ENCODE measurements at places on chromosomes 6 and 20.

DNA sequence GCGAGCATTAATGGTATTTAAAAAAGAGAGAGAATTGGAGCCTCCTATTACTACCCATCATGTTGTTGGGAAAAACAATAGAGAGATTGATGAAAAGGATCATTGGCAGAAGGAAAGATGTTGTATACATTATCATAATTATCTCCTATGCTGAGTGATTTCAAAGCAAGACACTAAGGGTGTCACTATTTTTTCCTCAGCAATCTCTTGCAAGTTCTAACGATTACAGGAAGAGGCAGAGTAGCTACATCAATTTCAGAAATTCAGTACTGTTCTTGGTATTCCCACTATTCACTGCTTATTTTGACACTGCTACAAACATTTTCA, 891.2 kb downstream of the C6orf118 start:
- DNase-seq: no peak

- DNase-seq: no peak
Observed at GRCh38 chr6:79613912-79614311, 17.2 kb upstream of the SH3BGRL2 start.

- DNase-seq: no peak
Observed at GRCh38 chr6:21891080-21891479, 297.5 kb downstream of the SOX4 start.

- DNase-seq: no peak
Observed at GRCh38 chr6:34358389-34358905, 34.0 kb downstream of the NUDT3 start.

- DNase-seq: no peak
Observed at GRCh38 chr6:116764961-116765841, at the start of gene FAM162B. Gene FAM162B, minus strand, starts transcription at chr6:116765719. Its CDS starts 143 bp downstream, at chr6:116765576.

DNA sequence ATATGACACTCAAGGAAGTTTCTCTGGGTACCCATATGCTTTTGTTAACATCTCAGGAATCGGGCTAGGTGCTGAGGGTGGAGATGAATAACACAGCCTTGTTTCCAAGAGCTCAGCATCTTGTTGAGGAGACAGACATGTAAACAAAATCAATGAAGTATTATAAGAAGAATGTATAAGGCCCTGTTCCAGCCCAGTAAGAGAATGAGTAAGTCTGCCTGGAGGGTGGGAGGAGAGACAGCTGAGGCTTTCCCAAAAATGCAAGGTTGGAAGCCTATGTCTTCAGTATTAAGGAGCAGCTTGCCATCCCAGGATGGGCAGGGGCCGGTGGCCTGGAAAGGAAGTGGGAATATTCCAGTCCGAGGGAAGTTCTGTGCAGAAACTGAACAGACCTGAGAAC, 615.3 kb upstream of the BTBD3 start:
- DNase-seq: no peak

GRCh38 chr6:138824482-138825144, 28.7 kb downstream of the ECT2L start:
- no peak for DNase-seq

DNA sequence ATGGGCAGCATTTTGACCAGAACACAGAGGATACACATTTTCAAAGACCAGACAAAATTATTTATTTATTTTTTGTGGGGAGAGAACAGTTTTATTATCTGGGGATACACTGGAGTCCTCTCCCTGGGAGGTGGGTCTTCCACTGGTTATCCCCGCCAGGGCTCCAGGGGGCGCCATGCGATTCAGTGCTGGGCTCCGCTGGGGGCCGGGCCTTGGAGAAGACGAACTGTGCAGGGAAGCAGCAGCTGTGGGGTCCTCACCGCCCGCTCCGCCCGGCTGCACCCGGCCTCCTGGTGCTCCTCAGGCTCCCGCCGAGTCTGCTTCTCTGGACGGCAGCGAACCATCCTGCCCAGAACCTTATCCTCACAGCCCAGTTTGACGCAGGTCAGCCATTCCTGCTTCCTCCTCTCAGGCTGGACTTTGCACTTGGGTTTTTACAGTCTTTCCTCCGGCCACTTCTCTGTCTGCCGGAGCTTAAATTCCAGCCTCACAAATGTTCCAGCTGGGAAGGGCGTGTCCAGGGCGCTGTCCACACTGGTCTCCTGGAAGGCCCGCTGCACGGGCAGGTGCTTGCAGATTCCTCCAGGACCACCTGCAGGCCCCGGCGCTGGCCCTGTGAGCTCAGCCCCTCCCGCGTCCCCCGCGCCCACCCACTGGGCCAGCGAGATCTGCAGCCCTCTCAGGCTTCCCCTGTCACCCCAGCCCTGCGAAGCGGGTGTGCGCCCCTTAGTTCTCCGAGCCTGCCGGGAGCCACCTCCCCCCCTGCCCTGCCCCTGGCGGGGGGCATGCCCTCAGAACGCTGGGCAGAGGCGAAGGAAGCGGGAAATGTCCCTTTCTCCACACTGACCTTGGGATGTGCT, 1830.0 kb upstream of the DEFB115 start:
- no peak for DNase-seq

GRCh38 chr6:135880066-135880972, 28.8 kb downstream of the PDE7B start:
- DNase-seq: no peak

DNA sequence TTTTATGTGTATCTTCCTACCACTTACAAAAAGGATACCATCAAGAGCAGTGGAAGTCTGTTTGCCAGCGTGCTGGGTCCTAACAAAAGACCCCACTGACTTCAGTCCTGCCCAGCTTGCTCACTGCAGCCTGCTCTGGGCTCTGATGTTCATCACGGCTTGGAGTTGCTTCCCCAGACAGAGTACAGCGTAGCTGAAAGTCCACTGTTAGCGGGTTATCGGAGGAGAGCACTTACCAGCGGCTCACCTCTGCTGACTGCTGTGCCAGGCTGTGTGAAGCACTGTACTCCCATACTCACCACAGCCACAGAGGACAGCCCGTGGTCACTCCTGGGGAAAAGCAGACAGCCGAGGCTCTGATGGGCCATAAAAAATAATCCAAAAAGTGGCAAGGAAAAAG, 40.2 kb downstream of the CTCFL start:
- no peak for DNase-seq

DNA sequence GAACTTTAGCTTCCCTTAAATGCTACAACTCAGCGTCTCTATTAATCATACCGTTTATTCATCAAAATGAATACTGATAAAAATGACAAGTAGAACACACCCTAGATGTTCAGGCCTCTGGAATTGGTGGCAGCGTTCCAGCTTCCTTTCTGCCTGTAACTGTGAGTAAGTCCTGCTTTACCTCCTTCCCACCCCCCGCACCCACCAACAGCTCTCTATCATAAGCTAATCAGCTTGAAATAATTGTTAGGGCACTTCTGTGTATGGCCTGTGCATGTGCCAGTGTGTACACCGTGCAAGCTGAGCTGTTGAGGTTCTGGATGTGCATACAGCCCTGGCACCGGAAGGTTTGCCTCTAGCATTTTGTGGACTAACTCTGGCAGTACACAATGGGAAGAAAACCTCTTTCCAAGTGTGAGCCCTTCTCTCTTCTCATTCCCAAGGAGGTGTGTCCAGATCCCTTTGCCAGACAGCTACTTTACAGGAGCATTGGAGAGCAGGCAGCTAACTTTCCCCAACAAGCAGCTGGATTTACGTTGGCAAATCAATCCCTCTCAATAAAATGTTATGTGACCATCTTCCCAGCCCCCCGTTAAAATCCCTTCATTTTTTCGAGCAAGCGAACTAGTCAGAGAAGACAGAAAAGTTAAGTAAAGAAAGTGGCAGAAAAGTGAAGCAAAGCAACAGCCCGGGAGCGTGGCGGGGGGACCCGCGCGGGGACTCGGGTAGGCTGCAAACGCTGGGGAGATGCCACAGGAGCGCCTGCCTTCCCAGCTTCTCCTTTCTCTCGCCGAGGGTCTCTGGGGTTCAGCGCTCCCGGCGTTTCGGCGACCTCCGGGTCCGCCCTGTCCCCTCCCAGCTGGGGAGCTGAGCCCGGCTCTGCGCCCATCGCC, 803 bp upstream of the ADGRG6 start:
- DNase-seq: no peak

GRCh38 chr6:128500014-128500413, 20.4 kb downstream of the PTPRK start:
- no peak for DNase-seq
